Stimulated activated CD4-positive, alpha-beta T cell treated with anti-CD3 and anti-CD28 coated beads, Interleukin-15, amount 100 ng/mL, for 24 hours (primary cell): ENCODE measurements at places on chromosomes 5 and 9.
A peak's percentile ranks its signal among the peaks of the same experiment; 100 is the strongest.

GRCh38 chr5:143331956-143332355, 71.5 kb downstream of the NR3C1 start:
- DNase-seq, result no peak

DNA sequence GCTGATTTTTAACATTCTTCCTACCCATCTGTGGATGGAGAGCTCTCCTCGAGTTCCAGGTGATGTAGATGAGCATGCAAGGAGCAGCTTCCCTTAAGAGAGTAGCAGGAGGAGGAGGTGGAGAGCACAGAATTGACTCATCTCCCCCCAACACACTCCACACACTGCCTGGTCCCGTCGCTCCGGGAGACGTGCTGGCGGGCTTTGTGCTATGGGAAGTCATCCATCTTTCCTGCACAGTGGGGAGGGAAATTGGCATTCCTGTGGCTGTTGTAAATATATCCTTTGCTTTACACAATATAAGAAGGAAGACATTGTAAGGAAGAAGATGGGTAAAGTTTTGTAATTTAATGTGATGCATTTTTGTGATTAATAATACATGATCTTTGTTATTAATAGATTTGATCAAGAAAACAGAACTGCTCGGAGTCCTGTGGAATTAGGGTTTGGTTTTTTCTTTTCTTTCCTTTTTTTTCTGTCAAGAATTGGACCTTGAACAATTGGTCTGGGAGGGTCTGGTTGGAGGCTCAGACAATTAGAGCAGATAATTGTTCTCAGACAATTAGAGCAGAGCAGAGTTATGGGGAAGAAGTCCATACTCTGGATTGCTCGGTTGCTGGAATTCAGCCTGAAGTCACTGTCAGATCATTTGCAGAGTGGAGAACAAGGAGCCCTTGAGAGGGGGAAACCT, 297.8 kb downstream of the GADD45G start:
- DNase-seq, result no peak

DNA sequence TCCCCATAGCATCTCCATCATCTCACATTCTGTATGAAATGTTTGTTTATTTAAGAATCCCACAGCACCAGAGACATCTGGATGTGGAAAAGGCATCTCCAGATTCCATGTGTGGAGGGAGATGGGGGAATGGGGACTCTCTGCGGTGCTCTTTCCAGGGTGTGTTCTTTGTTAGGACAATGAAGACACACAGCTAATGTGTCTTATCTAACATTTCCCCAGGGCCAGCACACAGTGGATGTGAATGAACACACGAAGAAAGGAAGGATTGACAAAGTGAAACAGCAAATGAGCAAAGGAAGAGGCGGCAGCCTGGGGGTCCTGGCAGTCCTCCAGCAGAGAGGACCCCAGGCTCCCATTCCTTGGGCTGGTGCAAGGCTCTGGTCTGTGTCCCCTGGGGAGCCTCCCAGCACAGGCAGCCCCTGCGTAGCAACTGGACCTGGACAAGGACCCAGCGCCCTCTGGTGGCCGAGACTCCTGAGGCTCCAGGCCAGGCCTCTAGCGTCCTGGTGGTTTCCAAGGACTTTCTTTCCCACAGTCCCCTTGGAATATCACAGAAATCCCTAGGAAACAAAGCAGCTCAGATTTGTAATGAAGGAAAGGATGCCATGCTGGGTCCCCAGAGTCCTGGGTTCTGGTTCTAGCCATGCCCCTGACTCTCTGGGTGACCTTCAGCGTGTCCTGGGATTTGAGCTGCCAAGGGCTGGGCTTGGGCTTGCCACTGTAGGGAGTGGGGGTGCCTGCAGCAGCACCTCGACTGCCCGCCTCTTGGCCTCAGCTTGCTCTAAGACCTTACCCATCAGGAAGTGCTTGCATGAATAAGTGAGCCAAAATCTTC, 3.5 kb upstream of the PDLIM7 start:
- DNase-seq, result peak; percentile 93

DNA sequence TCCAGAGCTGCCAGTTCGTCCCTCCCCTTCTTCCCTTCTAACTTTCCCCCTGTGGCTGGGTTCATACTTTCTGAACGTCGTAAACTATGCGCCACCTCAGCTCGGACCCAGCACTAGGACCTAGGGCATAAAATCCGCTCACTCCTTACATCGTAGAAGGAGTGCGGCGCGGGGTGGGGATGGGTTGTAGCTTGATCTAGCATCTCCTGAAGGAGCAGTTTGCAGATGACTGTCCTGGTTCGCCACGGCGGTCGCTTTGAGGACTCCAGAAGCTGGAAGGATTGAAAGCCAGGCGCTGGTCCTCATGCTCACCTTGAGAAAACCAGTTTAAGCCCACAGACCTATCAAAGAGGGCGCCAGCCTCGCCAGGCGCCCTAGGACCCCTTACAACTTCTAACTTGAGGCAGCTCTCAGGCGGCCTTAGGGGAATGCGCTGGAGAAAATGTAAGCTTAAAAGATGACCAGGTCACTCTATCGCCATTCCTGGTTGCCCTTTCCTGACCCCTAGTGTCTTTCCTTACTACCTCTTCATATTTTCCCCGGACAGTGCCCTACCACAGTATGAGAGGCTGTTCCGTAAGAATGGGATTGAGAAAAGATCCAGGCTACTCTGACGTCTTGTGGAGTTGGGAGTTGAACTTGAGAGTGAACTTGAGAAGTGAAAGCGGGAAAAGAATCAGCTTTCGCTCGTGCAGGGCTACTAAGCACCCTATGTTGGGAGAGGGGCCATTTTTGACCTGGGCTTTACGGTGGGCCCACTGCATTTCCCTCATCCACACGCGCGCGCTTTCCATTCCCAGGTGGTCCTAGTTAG, 2.8 kb downstream of the RORB start:
- DNase-seq, result peak; percentile 8

- no peak for DNase-seq
Observed at GRCh38 chr5:41843456-41844370, 26.5 kb downstream of the OXCT1 start.

DNA sequence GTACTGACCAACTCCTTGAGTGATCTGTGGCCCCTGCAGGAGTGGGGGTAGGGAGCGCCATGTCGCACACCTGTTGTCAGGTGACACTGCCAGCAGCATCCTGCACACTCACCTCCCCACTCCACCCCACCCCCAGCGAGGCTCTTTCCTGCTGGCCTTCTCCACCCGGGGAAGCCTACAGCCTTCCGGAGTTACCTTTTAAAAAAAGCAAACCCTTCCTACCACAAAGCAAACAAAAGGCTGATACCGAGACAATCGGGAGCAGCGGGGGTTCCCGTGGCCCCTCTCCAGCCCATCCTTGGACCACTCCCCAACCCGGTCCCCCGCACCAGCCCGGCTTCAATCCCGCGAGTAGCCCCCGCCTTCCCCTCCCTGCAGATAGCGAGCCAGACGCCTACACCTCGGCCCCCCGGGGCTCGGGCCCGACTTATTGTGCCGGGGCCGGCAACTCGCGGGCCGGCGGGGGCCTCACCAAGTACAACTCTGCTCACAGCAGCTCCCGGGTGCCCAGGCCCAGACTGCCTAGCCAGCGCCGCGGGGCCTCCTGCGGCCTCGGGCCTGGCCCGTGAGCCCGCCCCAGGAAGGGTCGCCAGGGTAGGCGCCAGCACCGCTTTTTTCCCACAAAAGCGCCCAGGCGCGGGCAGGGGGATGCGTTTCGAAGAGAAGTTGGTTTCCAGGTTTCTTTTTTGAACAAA, 724 bp downstream of the MACROH2A1 start:
- DNase-seq, result peak; percentile 70

DNA sequence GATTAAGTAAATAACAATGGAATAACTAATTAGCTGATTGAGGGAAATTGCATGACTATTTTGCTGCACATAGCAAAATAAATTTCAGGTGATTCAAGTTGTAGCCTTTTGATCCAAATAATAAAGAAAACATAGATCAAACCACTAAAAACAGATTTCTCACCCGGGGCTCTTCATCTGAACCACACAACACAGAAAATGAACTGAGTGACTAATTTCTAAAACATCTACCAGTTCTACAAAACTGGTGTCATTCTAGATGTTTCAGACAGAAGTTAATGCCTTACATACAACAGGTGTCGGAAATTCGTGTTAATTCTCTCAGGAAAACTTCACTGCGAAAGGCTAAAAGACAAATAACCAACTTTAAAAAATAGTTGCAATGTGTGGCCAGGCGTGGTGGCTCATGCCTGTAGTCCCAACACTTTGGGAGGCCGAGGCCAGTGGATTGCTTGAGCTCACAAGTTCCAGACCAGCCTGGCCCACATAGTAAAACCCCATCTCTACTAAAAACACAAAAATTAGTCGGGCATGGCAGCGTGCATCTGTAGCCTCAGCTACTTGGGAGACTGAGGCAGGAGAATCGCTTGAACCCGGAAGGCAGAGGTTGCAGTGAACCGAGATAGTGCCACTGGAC, 6.9 kb downstream of the PROP1 start:
- no peak for DNase-seq

DNA sequence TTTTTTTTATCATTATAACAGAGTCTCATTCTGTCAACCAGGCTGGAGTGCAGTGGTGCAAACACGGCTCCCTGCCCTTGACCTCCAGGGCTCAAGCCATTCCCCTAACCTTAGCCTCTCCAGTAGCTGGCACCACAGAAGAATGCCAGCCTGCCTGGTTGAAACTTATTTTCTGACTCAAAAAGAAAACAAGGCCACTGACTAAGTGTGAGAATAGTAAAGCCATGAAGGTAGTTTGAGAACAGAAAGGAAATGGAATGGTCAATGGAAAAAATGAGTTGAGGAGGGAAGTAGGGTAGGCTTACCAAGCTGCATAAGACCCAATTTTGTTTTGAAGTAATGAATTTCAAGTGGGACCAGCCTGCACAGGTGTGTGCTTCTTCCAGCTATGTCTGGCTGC, 82.8 kb upstream of the RORB start:
- no peak for DNase-seq

DNA sequence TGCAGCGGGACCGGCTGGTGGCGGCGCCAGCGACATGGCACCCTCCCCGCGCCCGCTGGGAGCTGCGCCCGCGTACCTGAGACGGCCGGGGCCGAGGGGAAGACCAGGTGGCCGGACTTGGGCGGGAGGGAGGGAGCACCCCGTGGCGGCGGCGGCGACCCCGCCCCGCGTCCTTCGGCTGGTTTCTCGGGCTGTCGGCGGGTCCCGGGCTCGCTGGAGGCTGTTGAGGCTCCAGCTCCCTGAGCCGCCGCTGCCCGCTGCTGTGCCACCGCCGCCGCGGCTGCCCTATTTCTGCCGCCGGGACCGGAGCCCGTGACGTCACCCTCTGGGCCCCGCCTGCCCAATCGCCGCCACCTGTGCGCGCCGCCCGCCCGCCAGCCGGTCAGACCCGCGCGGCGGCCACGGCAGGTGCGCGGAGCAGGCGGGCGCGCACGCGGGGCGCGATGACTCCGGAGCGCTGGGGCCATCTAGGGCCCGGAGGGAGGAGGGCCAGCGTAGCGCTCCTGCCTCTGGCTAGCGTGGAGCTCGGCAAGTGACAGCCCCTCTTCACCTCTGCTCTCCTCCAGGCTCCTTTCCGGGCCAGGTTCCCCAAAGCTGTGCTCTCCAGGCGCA, at the start of gene FSTL4:
TSS of gene FSTL4 (minus strand) at position 293 of the 612 bp plus-strand sequence.
- DNase-seq, result peak; percentile 62

DNA sequence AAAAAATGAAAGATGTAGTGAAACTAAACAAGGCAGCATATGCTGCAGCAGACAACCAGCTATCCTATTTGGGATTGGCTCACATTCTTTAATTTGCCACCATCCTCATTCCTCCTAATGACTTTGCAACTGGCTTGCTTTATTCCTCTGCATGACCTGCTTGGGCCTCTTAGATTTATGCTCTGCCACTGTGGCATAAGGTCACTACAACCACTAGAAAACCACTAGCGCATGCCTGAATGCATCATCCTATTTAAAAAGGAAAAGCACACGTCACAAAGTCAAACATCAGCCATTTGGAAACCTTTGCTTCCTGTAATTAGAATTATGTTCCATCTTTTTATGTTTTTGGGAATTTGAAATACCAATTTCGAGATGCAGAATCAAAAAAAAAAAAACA, 40.8 kb upstream of the CCDC152 start:
- no peak for DNase-seq

GRCh38 chr5:82374637-82375036, 96.5 kb upstream of the RPS23 start:
- no peak for DNase-seq
